ENCODE measurements at places on chromosomes 4 and X. TPM values are rescaled to one million over a fixed set of nuclear protein-coding genes. Genes with fewer than 3 reads are reported as not detected.

The KLKB1 gene
- not detected for total RNA-seq

The KLB gene
- 0.38 TPM for total RNA-seq

The GYPA gene
- total RNA-seq = not detected

The PSAPL1 gene
- 0.15 TPM for total RNA-seq

The SMS gene
- 30.7 TPM for total RNA-seq

Measured in esophagus squamous epithelium (tissue), 5 donors.